ENCODE measurements at places on chromosomes 7 and 10.

- no peaks in the 10 kb centered on the region for H3K36me3 ChIP-seq
- no peaks in the 10 kb centered on the region for H3K4me1 ChIP-seq
- no peak overlapping the region for H3K4me3 ChIP-seq
- H3K27me3 ChIP-seq = no peaks in the 10 kb centered on the region
Measured at GRCh38 chr10:34918776-34919315, 103.8 kb upstream of the PARD3 start.

GRCh38 chr10:7853890-7854289 is 35.6 kb downstream of the TAF3 start:
- H3K4me1 ChIP-seq = peaks cover 31% of the 10 kb centered on the region
- peaks cover 5% of the 10 kb centered on the region for H3K36me3 ChIP-seq
- H3K4me3 ChIP-seq = no peak overlapping the region
- H3K27me3 ChIP-seq = no peaks in the 10 kb centered on the region
- DNase-seq = no peak

- H3K27ac ChIP-seq = no peak overlapping the region
- no peaks in the 10 kb centered on the region for H3K27me3 ChIP-seq
- no peak overlapping the region for H3K4me3 ChIP-seq
- H3K36me3 ChIP-seq = no peaks in the 10 kb centered on the region
Measured at GRCh38 chr7:41491883-41492471, 210.9 kb downstream of the INHBA start.

DNA sequence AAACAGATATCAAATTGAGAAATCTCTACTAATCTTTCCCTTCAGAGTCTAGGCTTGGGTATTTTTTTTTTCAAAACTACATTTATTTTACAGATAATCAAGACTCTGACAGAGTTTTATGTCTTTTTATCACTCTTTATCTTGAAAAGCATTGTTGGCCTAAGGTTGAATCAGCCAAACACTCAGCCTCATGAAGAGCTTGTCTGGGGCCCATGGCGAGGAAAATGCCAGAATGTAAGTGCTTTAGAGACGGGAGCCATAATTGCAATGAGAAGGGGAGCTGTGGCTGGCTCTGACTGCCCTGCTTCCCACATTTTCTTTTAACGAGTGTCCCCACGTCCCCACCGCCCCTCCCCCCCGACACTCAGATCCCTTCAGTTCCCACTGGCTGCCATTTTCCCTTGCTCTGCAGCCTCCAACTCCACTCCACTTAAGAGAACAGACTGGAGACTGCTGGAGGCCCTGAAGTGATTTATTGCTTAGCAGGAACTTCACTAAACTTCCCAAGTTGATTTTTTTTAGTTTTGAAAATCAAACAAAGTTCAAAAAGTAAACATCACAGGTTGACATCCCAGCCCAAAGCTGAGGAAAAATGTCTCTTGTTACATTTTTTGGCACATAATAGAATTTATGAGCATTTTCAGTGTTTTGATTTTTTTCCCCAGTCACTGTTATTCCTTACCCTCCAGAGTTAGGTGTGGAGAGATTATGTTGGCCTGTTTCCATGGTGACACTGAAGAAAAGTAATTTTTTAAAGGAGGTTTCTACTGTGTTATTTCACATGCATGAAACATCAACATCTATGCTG is 637.5 kb upstream of the GALNT17 start:
- no peak overlapping the region for H3K4me3 ChIP-seq
- H3K27ac ChIP-seq = no peak overlapping the region
- H3K36me3 ChIP-seq = no peaks in the 10 kb centered on the region

DNA sequence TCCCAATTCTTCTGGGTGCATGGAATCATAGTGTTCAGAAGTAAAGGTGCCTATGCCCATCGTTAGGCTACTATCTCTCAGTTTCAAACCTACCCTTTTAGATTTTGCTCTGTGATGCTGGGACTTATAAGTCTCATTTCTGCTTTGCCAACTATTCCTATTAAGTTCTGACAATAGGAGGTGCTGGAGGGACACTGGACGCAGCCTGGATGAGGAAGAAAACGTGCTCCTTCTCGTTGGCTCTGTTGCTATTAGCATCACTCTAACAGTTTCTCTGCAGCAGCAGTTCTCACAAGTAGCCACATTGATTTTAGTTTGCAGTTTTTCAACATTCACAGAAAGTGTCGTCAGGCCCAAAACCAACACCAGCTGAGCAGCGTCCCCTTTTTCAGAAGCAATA is 72.4 kb downstream of the ABCC2 start:
- no peaks in the 10 kb centered on the region for H3K4me1 ChIP-seq
- H3K27ac ChIP-seq = no peak overlapping the region
- no peaks in the 10 kb centered on the region for H3K27me3 ChIP-seq
- no peak overlapping the region for H3K4me3 ChIP-seq

- H3K27me3 ChIP-seq = no peaks in the 10 kb centered on the region
- H3K4me3 ChIP-seq = no peak overlapping the region
- H3K36me3 ChIP-seq = no peaks in the 10 kb centered on the region
- H3K27ac ChIP-seq = no peak overlapping the region
- H3K4me1 ChIP-seq = peaks cover 4% of the 10 kb centered on the region
Measured at GRCh38 chr10:43110338-43111071, 27.7 kb upstream of the CSGALNACT2 start.

DNA sequence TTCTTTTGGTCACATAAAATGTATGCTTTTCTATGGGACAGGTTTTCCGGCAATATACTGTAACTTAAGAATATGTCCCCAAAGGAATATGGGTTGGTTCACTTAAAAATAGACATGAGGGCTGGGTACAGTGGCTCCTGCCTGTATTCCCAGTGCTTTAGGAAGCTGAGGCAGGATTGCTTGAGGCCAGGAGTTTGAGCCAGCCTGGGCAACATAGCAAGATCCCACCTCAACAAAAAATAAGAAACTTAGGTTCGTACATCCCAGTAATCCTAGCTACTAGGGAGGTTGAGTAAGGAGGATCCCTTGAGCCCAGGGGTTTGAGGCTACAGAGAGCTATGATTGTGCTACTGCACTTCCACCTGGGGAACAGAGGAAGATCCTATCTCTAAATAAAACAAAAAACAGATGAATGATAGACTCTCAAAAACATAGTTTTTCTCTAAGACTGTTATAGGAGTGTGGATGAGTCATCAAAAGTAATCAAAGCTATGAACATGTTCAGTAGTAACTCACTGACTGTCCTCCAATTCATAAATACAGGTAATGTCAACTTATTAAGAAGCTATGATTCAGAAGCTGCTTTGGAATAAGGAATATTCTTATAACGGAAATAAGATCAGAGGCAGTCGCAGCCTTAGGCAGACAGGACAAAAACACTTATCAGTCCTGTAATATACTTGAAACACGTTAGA is 2.6 kb upstream of the SEC31B start:
- DNase-seq = no peak
- no peak overlapping the region for H3K27ac ChIP-seq
- H3K4me1 ChIP-seq = peaks cover 12% of the 10 kb centered on the region
- H3K36me3 ChIP-seq = peaks cover 33% of the 10 kb centered on the region
- no peak overlapping the region for H3K4me3 ChIP-seq

GRCh38 chr10:86888585-86889381 is 68.6 kb downstream of the MMRN2 start:
- peaks cover 2% of the 10 kb centered on the region for H3K4me1 ChIP-seq
- no peak overlapping the region for H3K4me3 ChIP-seq
- DNase-seq = no peak
- peaks cover 8% of the 10 kb centered on the region for H3K36me3 ChIP-seq
- H3K27me3 ChIP-seq = no peaks in the 10 kb centered on the region
- no peak overlapping the region for H3K27ac ChIP-seq

- no peak for DNase-seq
- H3K36me3 ChIP-seq = no peaks in the 10 kb centered on the region
- H3K4me3 ChIP-seq = no peak overlapping the region
- peaks cover 58% of the 10 kb centered on the region for H3K27me3 ChIP-seq
- no peak overlapping the region for H3K27ac ChIP-seq
- H3K4me1 ChIP-seq = no peaks in the 10 kb centered on the region
Measured at GRCh38 chr10:44411251-44411650, 26.4 kb upstream of the CXCL12 start.

GRCh38 chr10:93071674-93072224 is 1.9 kb upstream of the CYP26A1 start:
- H3K4me3 ChIP-seq = no peak overlapping the region
- no peak for DNase-seq
- no peak overlapping the region for H3K27ac ChIP-seq
- H3K27me3 ChIP-seq = peaks cover 98% of the 10 kb centered on the region
- no peaks in the 10 kb centered on the region for H3K36me3 ChIP-seq

- H3K27ac ChIP-seq = no peak overlapping the region
- no peaks in the 10 kb centered on the region for H3K36me3 ChIP-seq
- H3K4me1 ChIP-seq = no peaks in the 10 kb centered on the region
- H3K27me3 ChIP-seq = peaks cover 25% of the 10 kb centered on the region
Measured at GRCh38 chr10:71089162-71089561, 123.2 kb upstream of the UNC5B start.

- peaks cover 62% of the 10 kb centered on the region for H3K27me3 ChIP-seq
- H3K27ac ChIP-seq = no peak overlapping the region
- no peaks in the 10 kb centered on the region for H3K4me1 ChIP-seq
- no peak for DNase-seq
Measured at GRCh38 chr7:41955451-41955850, 252.6 kb upstream of the INHBA start.

DNA sequence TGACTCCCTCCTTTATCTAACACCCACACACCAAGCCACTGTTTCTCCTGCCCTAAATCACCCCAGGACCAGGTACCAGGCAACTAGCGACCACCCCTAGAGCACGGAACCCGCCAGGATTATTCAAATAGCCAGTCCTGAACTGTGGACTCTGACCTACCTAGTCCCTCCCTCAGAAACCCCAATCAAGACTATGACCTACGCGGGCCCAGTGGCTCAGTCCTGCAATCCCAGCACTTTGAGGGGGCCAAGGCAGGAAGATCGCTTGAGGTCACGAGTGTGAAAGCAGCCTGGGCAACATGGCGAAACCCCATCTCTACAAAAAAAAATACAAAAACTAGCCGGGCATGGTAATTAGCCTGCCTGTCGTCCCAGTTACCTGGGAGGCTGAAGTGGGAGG is 232.8 kb upstream of the FOXK1 start:
- no peak overlapping the region for H3K27ac ChIP-seq
- H3K27me3 ChIP-seq = peaks cover 15% of the 10 kb centered on the region
- no peaks in the 10 kb centered on the region for H3K36me3 ChIP-seq
- no peak for DNase-seq
- no peaks in the 10 kb centered on the region for H3K4me1 ChIP-seq

GRCh38 chr10:121268363-121268762 is 329.9 kb downstream of the FGFR2 start:
- no peaks in the 10 kb centered on the region for H3K4me1 ChIP-seq
- H3K27ac ChIP-seq = no peak overlapping the region
- H3K27me3 ChIP-seq = peaks cover 5% of the 10 kb centered on the region

GRCh38 chr10:110487411-110488331 is 10.0 kb upstream of the DUSP5 start:
- H3K4me3 ChIP-seq = no peak overlapping the region
- no peaks in the 10 kb centered on the region for H3K36me3 ChIP-seq
- H3K27ac ChIP-seq = no peak overlapping the region

DNA sequence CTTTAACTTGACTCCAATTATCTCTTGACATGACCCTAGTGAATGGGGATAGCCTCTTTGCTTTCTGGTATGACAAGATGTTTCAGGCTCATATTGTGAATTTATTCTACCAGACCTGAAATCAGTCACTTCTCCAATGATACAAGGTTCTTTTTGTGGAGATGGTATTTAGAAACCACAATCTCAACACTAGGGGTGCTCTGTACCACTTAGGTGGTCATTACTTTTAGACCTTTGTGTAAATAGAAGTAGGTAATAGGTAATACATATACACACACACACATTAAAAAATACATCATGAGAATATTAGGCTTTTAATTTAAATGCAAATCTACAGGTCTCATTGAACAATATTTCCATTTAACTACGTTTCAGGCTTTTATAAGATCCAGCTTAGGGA is 199.0 kb upstream of the RHOBTB1 start:
- no peaks in the 10 kb centered on the region for H3K36me3 ChIP-seq
- no peak overlapping the region for H3K4me3 ChIP-seq
- peaks cover 15% of the 10 kb centered on the region for H3K27me3 ChIP-seq
- no peaks in the 10 kb centered on the region for H3K4me1 ChIP-seq
- no peak for DNase-seq

GRCh38 chr10:93815304-93816096 is 57.8 kb downstream of the LGI1 start:
- DNase-seq = no peak
- peaks cover 3% of the 10 kb centered on the region for H3K4me1 ChIP-seq
- peaks cover 73% of the 10 kb centered on the region for H3K27me3 ChIP-seq
- no peaks in the 10 kb centered on the region for H3K36me3 ChIP-seq
- H3K27ac ChIP-seq = no peak overlapping the region

DNA sequence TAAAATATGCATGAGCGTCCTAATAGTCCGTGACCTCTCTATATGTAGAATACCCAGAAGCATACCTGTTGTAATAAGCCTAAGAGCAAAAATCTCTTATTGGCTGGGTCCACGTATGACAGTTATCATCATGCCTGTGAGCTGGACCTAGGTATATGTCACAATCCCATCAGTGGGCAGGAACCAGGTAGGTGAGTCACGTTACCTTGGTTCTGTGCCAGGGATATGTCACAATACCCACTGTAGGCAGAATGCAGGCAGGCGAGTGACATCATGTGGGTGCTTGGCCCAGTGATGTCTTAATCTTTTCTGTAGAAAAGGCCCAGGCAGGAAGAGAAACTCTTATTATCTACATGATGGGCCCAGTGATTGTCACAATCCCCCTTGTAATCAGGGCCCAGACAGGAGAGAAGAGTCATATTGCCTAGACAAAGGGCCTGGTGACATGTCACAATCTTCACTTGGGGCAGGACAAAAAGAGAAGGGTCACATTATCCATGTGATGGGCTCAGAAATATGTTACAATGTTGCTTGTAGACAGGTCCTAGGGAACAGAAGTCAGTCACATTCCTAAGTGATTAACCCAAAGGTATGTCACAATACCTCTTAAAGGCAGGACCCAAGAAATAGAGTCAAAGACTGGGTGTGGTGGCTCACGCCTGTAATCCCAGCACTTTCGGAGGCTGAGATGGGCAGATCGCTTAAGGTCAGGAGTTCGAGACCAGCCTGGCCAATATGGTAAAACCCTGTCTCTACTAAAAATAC is 12.9 kb upstream of the ZNF736 start:
- no peaks in the 10 kb centered on the region for H3K36me3 ChIP-seq
- no peaks in the 10 kb centered on the region for H3K4me1 ChIP-seq
- no peaks in the 10 kb centered on the region for H3K27me3 ChIP-seq
- DNase-seq = no peak
- no peak overlapping the region for H3K4me3 ChIP-seq
- no peak overlapping the region for H3K27ac ChIP-seq

- peaks cover 23% of the 10 kb centered on the region for H3K36me3 ChIP-seq
- no peaks in the 10 kb centered on the region for H3K27me3 ChIP-seq
- H3K4me3 ChIP-seq = peak overlapping the region; percentile 66
- H3K4me1 ChIP-seq = peaks cover 75% of the 10 kb centered on the region
Measured at GRCh38 chr10:22700489-22700888, 13.9 kb downstream of the PIP4K2A start.
